ENCODE measurements at places on chromosomes 6 and 20.

DNA sequence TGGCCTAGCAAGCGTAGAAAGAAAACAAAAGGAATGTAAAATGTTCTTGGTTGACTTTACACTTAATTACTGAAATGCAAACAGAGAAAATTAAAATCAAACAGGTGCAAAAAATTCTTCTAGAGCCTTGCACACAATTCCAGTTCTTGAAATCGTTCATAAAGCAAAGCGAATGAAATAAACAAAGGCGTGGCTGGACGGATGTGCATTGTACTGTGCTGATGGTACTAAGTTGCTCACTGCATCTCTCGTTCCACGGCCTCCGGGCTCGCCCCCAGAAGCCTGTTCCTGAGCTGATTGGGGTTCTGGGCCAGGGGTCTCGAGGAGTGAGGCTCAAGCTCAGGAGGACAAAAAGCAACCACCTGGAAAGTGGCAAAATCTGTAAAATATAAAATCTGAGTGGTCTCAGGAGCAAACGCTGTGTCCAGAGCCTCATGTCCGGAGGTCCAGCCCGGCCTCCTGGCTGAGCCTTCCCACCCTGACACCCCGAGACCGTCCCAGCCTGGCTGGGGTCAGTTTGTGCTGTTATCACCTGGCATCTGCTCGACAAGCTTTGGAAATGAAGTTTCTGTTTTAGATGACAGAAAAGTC lies 71.3 kb downstream of the TTLL2 start:
- DNase-seq = no peak

GRCh38 chr6:24227556-24227955 lies 101.5 kb downstream of the NRSN1 start:
- DNase-seq = no peak

GRCh38 chr20:38843346-38843745 lies 37.8 kb downstream of the PPP1R16B start:
- peak; percentile 64 for DNase-seq

DNA sequence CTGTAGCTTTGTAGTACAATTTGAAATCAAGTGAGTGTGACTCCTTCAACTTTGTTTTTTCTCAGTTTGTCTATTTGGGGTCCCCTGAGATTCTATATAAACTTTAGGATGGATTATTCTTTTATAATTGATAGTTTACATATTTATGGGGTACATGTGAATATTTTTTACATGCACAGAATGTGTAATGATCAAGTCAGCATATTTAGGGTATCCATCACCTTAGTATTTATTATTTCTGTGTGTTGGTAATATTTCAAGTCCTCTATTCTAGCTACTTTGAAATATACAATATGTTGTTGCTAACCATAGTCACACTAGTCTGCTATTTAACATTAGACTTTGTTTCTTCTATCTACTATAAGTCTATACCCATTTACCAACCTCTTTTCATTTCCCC lies 50.3 kb downstream of the PLCG1 start:
- no peak for DNase-seq

- no peak for DNase-seq
These were observed 26.1 kb downstream of the FARS2 start for GRCh38 chr6:5287205-5287965.

- DNase-seq = no peak
These were observed 49.7 kb downstream of the THEMIS start for GRCh38 chr6:127851197-127851596.

DNA sequence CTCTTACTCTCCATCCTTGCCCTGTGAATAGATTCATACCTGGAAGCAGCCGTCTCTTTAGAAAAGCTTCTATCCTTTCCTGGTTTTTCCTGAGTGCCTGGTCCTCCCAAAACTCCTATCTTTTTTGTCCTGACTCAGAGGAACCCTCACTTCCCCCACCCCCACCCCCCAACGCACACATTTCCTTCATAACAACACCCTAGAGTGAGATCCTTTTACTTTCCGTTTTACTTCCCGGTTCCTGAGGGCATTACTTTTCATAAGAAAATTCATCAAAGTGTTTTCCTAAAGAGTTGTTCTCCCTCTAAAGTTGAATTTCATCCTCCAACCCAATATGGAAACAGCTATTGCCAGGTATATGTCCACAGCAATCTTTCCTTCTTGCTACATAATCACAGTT lies 327.0 kb downstream of the NRN1 start:
- no peak for DNase-seq

DNA sequence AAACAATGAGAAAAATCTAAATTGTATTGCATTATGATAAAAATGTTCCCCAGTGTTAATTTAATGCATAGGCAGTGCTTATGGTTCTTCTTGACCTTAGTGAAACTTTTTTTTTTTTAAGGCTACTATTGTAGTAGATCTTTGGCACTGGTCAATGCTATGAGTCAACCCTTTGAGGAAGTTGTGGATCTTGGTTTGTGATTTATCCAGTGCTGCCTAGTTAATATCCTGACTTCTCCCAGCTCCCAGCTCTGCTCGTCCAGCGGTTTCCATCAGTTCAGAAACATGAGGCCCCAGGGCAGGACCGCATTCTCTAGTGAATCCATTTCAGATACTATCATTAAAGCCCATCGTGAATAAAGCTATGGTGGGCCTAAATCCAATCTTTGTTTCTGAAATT lies 364.5 kb upstream of the JARID2 start:
- no peak for DNase-seq

- no peak for DNase-seq
These were observed 142.1 kb upstream of the SHLD1 start for GRCh38 chr20:5608104-5608441.

All from activated naive CD4-positive, alpha-beta T cell treated with Interleukin-2 at 50 U/mL for 16 hours (primary cell).